Cardiac muscle cell (in vitro differentiated cells and primary cell): ENCODE measurements at places on chromosomes 5 and 9.

- no peak overlapping the region for H3K27ac ChIP-seq
- no peaks in the 10 kb centered on the region for H3K36me3 ChIP-seq
- peaks cover 9% of the 10 kb centered on the region for H3K4me1 ChIP-seq
These were observed 902.3 kb upstream of the DMAC1 start for GRCh38 chr9:8701904-8702303.

DNA sequence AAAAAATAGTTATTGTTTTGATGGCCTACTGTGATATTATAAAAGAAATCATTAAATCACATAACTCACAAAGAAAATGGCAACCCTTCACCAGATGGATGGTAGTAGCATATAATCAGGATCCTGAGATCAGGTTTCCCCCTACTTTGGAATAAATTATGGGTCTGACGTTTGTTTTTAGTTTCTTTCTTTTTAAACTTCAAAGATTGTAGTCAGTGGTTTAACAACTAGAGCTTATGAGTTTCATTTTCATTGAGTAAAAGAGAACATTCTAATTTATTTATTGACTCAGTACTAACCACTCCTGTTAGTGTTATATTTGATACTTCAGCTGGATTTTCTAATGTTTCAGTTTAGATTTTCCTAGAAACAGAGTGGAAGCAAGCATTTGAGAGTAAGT is 218.0 kb upstream of the PCSK5 start:
- peaks cover 22% of the 10 kb centered on the region for H3K4me1 ChIP-seq
- DNase-seq, result no peak
- H3K27ac ChIP-seq, result no peak overlapping the region
- no peaks in the 10 kb centered on the region for H3K36me3 ChIP-seq
- H3K4me3 ChIP-seq, result no peak overlapping the region

- peaks cover 10% of the 10 kb centered on the region for H3K4me1 ChIP-seq
- DNase-seq, result no peak
- no peak overlapping the region for H3K4me3 ChIP-seq
- H3K36me3 ChIP-seq, result no peaks in the 10 kb centered on the region
These were observed 18.2 kb upstream of the DCP2 start for GRCh38 chr5:112958093-112959088.

- H3K27me3 ChIP-seq, result no peaks in the 10 kb centered on the region
- peak; percentile 98 for DNase-seq
- no peak overlapping the region for H3K4me3 ChIP-seq
- H3K27ac ChIP-seq, result no peak overlapping the region
These were observed 89.3 kb downstream of the FEM1C start for GRCh38 chr5:115455301-115455707.

DNA sequence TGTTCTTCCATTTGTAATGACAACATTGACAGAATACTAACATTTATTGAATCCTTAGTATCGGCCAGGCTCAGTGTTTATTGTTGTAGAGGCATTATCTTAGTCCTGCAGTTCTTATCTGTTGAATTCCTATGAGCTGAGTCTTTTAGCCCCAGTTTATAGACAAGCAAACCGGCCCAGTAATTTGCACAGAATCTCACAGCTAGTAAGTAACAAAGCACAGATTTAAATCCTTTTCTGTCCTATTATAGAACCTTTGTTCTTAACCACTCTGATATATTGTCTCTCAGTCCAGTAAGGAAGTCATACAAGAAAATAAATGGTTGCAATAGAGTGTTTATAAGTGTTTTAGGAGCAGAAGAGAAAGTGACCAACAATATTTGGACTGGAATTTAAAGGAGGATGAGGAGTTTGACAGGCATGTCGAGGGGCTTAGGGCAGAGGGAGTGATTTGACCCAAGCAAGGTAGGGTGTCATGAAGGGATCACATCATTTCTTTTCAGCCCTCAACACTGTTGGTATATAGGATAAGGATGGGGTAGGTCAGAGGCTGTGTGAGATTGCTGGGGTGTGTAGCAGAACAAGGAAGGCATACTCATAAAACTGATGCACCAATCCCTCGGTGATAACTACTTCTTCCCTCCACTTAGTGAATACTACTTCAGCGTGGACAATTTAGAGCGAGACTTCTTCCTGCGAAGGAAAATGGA is 39.5 kb downstream of the LARP1 start:
- DNase-seq, result peak; percentile 70
- H3K27ac ChIP-seq, result peak overlapping the region; percentile 69
- no peak overlapping the region for H3K4me3 ChIP-seq
- H3K27me3 ChIP-seq, result no peaks in the 10 kb centered on the region

GRCh38 chr5:87361536-87362213 is 51.1 kb downstream of the CCNH start:
- H3K27me3 ChIP-seq, result no peaks in the 10 kb centered on the region
- no peak overlapping the region for H3K27ac ChIP-seq

DNA sequence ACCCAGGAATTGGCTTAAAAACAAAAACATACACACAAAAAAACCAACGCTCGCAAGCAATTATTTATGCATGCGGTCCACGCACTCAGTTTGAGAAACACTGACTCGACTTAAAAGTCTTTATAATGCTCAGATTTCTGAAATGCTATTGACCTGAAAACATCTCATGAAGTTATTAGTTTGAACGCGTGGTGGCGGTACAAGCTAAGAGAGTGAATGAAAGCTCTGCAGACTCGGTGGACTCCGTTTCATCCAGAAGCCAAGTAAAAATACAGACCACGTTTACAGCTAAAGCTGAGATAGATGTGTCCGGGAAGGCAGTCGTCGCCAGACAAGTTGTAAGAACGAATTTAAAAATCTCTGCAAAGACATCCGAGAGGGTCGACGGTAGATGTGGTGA is at the start of gene PCDHB6:
Gene PCDHB6 (plus strand): TSS at position 246 of the 400 bp plus-strand sequence. CDS start 201 bp downstream, outside the sequence.
- H3K36me3 ChIP-seq, result no peaks in the 10 kb centered on the region
- H3K27ac ChIP-seq, result no peak within 1 kb of the TSS
- H3K4me1 ChIP-seq, result no peaks in the 10 kb centered on the region
- H3K4me3 ChIP-seq, result no peak within 1 kb of the TSS
- DNase-seq, result no peak
- H3K27me3 ChIP-seq, result no peaks in the 10 kb centered on the region

GRCh38 chr5:79261897-79262296 is 26.0 kb downstream of the JMY start:
- no peak overlapping the region for H3K4me3 ChIP-seq
- H3K36me3 ChIP-seq, result no peaks in the 10 kb centered on the region
- H3K27ac ChIP-seq, result no peak overlapping the region
- no peaks in the 10 kb centered on the region for H3K4me1 ChIP-seq

DNA sequence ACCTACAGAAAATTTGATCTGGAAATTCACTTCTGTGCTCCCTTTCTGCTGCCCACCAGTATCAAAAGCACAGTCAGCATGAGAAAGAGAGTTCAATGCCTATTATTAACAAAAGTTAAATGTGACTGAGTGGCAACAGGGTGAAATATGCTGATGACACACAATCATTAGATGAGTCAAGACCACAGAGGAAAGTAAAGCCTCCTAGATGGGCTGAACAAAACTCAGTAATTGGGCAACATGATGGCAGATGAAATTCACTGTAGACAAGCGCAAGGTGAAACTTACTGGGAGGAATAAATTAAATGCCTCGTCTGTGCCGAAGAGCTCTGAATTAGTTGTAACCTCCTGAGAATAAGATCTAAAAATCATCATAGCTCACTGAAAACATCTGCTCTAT is 752.8 kb downstream of the IRX1 start:
- H3K27ac ChIP-seq, result no peak overlapping the region
- no peaks in the 10 kb centered on the region for H3K36me3 ChIP-seq
- DNase-seq, result no peak
- no peak overlapping the region for H3K4me3 ChIP-seq

GRCh38 chr9:132597073-132597775 is 14.8 kb downstream of the BARHL1 start:
- peaks cover 5% of the 10 kb centered on the region for H3K36me3 ChIP-seq
- H3K4me1 ChIP-seq, result peaks cover 3% of the 10 kb centered on the region
- no peak for DNase-seq
- H3K4me3 ChIP-seq, result no peak overlapping the region

DNA sequence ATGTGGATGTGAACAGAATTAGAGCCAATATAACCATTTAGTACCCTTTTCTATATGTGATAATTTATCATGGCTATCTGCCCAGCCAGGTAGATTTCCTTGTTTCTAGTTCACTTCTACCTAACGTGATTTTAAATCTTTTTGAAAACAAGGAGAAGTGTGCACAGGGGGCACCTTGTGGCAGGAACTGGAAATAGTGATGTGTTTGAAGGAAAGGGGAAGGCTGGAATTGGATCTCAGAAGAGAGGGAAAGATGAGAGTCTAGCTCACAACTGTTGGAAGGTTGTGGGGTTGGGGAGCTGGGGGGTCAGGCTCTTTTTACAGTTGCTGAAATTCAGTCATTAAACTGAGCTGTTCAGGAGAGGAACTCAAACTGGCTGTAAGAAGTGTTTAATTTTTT is 219.5 kb downstream of the KCTD16 start:
- H3K27me3 ChIP-seq, result no peaks in the 10 kb centered on the region
- no peak overlapping the region for H3K27ac ChIP-seq
- H3K4me3 ChIP-seq, result no peak overlapping the region
- H3K36me3 ChIP-seq, result no peaks in the 10 kb centered on the region
- H3K4me1 ChIP-seq, result no peaks in the 10 kb centered on the region

DNA sequence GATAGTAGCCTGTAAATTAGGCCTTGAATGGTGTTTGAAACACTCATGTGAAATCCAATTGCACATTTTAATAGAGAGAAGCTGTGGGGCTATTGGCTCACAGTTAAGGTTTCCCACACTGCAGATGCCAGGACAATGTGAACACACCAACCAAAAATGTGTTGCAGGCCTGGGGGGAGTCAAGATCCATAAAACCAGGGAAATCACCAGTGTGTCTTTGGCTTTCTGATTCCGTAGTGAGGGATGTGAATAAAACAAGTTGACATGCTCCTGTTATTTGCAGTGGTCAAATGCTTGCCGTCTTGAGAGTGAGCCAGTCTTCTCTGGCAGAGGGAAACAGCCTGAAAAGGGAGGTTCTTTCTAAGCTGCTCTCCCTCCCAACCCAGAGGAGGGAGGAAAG is 79.0 kb downstream of the ZNF462 start:
- no peaks in the 10 kb centered on the region for H3K27me3 ChIP-seq
- H3K27ac ChIP-seq, result no peak overlapping the region
- H3K4me3 ChIP-seq, result no peak overlapping the region
- DNase-seq, result no peak

GRCh38 chr9:97966493-97966892 is 16.6 kb upstream of the ANP32B start:
- H3K27me3 ChIP-seq, result peaks cover 78% of the 10 kb centered on the region
- H3K27ac ChIP-seq, result no peak overlapping the region
- no peak for DNase-seq

DNA sequence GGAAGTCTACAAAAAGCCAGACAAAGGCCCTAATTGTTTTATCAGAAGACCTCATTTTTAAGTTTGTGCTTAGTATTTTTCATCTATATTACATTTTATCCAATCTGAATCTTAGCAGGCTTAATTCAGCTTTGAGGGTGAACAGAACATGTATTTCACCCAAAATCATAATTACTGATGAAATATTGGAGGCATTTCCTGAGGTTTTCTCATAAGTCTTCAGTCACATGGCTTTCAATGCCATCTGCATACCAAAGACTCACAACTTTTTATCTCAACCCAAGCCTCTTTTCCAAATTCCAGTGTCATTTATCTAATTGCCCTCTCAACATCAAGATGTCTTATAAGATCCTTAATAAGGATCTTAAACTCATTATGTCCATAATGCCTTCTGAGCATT is 150.8 kb downstream of the TTC39B start:
- peaks cover 17% of the 10 kb centered on the region for H3K4me1 ChIP-seq
- no peak overlapping the region for H3K4me3 ChIP-seq
- no peak overlapping the region for H3K27ac ChIP-seq
- peak; percentile 11 for DNase-seq

- H3K4me3 ChIP-seq, result no peak overlapping the region
- H3K27ac ChIP-seq, result no peak overlapping the region
- H3K27me3 ChIP-seq, result no peaks in the 10 kb centered on the region
- DNase-seq, result no peak
- no peaks in the 10 kb centered on the region for H3K4me1 ChIP-seq
These were observed 17.1 kb downstream of the TRMO start for GRCh38 chr9:97905228-97905627.

DNA sequence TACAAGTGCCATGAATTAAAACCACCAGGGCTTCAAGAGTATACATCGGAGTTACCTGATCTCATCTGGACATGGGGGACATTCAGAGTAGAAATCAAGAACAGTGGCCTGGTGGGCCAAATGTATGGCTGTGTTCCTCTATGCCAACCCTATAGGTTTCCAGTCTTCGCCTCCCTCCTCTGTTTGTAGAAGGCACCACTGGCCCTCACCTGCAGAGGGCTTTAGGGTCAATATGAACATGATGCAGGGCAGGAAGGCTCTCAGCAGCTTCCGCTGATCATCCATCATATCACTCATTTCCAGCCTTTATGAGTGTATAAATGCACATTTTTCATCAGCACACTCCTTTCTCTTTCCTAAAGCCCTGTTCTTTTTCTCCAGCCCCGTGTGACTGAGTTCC is 555.5 kb upstream of the BRINP1 start:
- no peaks in the 10 kb centered on the region for H3K36me3 ChIP-seq
- no peaks in the 10 kb centered on the region for H3K27me3 ChIP-seq
- DNase-seq, result no peak
- H3K4me3 ChIP-seq, result no peak overlapping the region
- H3K4me1 ChIP-seq, result no peaks in the 10 kb centered on the region
- no peak overlapping the region for H3K27ac ChIP-seq

DNA sequence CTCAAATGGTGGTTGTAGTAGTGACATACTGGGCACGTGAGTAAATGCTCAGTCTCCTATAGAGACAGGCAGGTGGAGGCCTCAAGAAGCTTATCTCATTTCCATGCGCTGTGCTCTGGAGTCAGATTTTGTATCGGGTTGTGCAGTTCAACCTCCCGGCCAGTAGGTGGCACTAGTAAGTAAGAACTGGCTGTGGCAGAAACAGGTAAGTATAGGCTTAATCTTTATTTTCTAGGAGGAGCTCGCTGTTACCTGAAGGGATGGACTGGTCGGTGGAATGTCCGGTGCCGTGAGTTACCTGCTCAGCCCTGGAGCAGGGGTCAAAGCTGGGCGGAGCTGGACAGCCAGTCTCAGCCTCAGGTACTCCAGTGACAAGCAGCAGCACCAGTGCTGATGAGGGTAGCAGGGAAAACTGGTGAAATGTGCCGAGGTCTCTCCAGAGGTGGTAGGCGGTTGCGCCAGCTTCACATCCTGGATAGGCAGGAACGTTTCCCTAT is 880.1 kb upstream of the SEMA6A start:
- no peaks in the 10 kb centered on the region for H3K27me3 ChIP-seq
- no peaks in the 10 kb centered on the region for H3K36me3 ChIP-seq
- H3K27ac ChIP-seq, result no peak overlapping the region
- peak; percentile 21 for DNase-seq
- H3K4me3 ChIP-seq, result peak overlapping the region; percentile 18

- DNase-seq, result peak; percentile 66
- H3K27ac ChIP-seq, result no peak overlapping the region
- no peak overlapping the region for H3K4me3 ChIP-seq
- no peaks in the 10 kb centered on the region for H3K36me3 ChIP-seq
- no peaks in the 10 kb centered on the region for H3K27me3 ChIP-seq
These were observed 8.6 kb downstream of the HAPLN1 start for GRCh38 chr5:83711982-83712601.
